ENCODE measurements at places on chromosomes 2 and 18. TPM values are rescaled to one million over a fixed set of nuclear protein-coding genes. Genes with fewer than 3 reads are reported as not detected.
A peak's percentile ranks its signal among the peaks of the same experiment; 100 is the strongest.

Gene ALPP
- polyA plus RNA-seq, result not detected

DNA sequence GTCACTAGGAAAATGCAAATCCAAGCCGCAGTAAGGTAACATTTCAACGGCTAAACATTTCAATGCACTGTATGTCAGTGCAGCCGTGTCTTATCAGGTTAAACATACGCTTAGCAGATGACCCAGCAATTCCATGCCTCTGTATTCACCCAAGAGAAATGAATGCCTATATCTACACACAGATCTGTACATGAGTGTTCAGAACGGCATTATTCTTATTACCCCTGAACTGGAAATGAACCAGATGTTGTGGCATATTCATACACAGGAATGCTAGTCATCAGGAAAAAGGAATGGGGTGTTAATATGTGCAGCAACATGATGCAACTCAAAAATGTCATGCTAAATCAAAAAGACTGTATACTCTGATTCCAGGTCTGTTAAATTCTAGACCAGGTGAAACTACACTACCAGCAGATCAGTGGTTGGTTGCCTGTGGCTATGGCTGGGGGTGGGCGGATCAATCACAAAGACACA is 80.4 kb upstream of the RPL31 start:
- DNase-seq, result no peak

GRCh38 chr2:38947241-38948239 is 57.9 kb downstream of the ARHGEF33 start:
- DNase-seq, result peak; percentile 36

Gene RHBDD1
- not detected for polyA plus RNA-seq

- no peak for DNase-seq
These were observed 1326.2 kb upstream of the TMEFF2 start for GRCh38 chr2:193520709-193521458.

DNA sequence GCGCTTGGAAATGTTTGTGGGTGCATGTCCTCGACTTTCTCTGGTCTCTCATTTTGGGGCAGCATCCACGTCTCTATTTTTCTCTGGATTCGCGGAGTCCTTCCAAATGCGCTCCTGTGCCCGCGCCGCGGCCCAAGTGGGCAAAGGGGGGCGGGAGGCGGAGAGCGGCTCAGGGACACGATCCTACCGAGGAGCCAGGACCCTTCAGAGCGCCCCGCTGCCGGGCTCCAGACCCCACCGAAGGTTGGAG is 990 bp downstream of the EPAS1 start:
- peak; percentile 17 for DNase-seq

GRCh38 chr2:75622500-75622899 is 24.1 kb upstream of the MRPL19 start:
- DNase-seq, result no peak

DNA sequence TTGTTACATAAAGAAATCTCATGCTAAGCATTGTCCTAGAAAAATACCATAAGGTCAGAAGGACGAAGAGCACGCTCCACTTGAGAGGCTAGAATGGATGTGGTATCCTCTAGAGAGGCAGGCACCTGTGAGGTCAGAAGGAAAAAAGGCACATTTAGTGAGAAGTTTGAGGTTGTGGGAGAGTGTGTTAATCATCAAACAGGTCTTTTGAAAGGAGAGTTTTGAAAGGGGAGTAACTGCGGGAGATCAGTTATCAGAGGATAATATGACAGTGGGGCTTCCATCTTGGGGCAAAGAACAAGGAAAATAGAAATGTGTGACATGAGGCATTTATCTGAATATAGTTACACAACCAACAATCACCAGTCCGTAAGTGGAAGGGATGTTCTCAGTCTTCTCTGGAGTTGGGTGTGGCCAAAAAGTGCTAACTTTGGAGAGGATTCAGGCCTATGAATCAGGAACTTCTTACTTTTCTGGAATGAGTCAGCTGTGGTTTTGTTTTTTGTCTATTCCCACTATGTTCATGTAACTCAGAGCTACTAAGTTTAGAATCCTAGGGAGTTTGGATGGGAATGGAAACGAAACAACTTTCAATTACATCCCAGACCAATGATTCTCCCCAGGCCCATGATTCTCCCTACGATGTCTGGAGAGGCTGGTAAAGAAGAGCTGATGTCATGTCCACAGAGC is 451.4 kb upstream of the ST6GAL2 start:
- DNase-seq, result no peak

- DNase-seq, result no peak
These were observed 2.4 kb downstream of the ALKAL2 start for GRCh38 chr2:285531-285930.

GRCh38 chr2:225192869-225193268 is 150.6 kb upstream of the DOCK10 start:
- DNase-seq, result no peak

Gene IL1RL2
- polyA plus RNA-seq, result not detected

DNA sequence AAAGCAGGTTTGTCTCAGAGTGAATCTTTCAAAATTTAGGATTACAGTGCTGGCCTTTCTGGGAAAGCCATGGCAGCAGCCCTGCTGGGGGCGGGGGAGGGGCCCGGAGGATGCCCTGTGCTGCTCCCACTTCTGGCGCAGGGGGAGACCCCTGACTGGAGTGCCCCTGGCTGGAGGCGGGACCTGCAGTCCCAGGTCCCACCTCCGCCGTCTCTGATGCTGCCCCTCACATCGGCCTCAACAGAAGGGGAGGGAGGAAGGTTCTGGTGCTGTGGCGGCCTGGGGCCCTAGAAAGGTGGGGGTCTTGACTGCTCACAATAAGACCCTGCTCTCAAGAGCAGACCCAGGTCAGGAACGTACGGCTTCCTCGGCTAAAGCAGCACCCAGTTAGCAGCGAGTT is 216.4 kb downstream of the TWIST2 start:
- DNase-seq, result no peak

- DNase-seq, result no peak
These were observed 13.7 kb downstream of the SOS1 start for GRCh38 chr2:39107156-39107555.

- DNase-seq, result no peak
These were observed 259.6 kb upstream of the ZNF804A start for GRCh38 chr2:184338771-184339170.

- DNase-seq, result no peak
These were observed 27.5 kb downstream of the CDH20 start for GRCh38 chr18:61360404-61361383.

DNA sequence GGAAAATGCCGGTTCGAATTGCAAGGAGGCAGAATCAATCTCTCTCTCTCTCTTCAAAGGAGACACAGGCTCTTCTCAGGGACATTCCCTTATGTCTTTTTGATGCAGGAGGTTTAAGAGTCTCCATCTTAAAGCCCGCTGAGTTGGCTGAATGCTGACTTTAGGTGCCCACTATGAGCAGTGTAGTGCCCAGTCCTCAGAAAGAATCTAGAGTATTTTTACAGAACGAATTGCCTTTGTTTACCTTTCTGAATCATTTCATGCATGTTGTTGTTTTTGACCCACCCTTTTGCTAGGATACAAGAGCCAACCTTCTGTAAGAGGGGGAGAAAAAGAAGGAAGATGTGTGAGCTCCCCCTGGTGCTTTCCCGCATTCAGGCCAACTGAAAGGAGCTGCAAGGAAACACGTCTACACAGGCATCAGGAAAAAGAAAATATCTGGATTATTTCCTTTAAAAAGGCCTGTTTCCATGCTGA is 193.5 kb upstream of the TCF4 start:
- DNase-seq, result peak; percentile 68

Gene CPLX4
- polyA plus RNA-seq, result not detected

GRCh38 chr2:174343343-174343622 is 8.5 kb downstream of the SP9 start:
- no peak for DNase-seq

GRCh38 chr2:221447310-221447709 is 124.8 kb downstream of the EPHA4 start:
- no peak for DNase-seq

Gene M1AP
- not detected for polyA plus RNA-seq

GRCh38 chr2:219119422-219120043 is 41.1 kb downstream of the NHEJ1 start:
- peak; percentile 37 for DNase-seq

DNA sequence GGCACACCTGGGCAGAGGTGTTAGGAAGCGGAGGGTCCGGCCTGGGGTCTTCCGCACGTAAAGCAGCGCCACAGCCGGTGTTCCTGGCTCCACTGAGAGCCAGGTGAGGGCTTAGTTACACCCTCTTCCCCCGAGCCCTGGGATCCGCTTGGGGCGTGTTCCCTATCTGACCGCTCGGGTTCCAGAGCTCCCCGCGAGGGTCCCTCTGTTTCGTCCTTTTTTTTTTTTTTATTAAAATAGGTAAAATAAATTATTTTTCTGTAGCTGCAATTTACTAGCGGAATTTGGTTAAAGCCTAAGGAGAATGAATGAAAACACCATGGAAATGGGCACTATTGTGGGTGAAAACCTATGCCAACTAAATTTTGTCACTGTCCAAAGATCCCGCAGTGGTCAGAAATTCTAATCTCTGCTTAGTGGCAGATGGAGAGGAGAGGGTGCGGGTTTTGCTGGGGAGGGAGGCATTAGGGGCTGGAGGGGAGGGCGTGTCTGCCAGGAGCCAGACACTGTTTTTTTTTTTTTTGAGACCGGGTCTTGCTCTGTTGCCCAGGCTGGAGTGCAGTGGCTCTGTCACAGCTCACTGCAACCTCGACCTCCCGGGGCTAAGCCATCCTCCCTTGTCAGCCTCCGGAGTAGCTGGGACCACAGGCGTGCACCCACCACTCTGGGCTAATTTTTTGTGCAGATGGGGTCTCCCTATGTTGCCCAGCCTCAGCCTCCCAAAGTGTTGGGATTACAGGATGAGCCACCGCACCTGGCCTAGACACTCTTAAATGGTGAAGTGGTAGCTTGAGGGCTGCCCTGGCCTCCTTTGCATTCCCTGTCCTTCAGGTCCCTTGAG is 834 bp downstream of the PDCL3 start:
- DNase-seq, result no peak

DNA sequence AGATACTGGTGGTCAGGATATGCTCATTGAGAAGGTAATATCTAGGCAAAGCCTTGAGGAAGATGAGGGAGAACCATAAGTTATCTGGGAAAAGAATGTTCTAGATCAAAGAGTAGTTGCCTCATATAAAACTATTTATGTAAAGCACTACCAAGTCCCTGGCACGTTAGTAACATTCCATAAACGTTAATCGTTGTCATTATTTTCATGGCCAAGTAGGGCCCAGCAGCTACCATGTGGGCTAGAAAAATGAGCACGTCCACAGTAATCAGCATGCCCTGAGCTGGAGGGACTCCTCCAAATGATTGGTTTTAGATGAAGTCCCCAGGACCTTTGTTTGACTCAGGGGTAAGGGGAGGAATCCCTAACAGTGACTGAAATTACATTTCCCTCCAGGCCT is 32.7 kb upstream of the AFTPH start:
- DNase-seq, result no peak

DNA sequence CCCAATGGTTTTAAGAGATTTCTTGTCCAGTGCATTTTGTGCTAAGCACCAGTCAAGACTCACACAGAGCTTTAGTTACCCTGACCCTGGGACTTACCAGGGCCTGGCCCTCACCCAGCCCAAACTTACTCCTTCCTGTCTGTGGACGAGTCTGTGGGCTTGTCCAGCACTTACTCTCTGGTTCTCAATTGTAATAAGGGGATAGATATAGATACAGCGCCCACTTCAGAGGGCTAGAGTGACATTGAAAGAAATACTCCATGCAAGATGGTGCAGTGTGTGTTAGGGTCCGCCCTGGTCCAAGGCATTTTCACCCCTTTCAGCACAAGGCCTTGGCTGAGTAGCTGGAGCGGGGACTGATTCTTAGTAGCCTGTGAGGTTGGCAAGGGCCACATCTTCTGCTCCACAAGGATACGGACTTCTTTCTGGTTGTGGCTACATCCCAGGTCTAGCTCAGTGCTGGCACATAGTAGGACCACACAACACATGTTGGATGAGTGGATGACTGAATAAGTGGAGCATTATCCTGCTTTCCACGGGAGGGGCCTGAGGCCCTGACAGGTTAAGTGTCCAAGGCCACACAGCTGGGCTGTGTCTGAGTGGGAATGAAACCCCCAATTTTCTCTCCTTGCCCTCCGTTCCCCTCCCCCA is 3.8 kb upstream of the ARID5A start:
- DNase-seq, result no peak

DNA sequence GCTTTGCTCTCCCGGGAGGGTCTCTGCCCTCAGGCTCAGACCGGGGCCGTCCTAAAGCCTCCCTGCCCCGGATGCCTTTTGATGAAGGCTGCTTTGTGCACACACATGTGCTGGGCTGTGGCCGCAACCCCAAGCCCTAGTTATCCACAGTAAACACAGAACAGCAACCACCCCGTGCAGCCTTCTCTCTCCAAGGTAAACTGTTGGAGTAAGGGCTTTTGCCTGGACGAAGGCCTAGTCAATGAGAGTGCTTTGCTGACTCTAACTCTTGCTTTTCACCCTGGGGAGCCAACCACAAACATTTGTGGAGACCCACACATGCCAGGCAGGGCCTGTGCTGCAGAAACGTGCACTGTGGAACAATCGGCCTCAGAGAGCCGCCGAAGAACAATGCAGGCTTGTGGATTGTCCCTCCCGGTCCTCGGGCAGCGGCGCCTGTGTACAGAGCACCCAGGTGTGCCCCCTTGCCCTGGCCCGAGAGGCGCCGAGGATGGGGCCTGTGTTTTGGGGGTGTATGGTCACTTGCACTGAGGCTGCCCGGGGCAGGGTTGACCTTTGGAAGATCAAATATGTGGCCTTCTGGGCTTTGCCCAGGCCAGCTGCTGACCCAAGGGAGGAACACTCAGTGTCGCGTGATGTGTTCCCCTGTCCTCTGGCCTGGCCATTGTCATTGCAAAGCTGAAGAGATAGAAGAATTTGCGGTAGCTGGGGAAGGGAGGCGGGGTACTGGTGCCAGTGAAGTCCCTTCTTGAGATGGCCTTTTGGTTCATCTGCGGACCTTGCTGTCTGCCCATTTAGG is 37.0 kb downstream of the CTIF start:
- no peak for DNase-seq

DNA sequence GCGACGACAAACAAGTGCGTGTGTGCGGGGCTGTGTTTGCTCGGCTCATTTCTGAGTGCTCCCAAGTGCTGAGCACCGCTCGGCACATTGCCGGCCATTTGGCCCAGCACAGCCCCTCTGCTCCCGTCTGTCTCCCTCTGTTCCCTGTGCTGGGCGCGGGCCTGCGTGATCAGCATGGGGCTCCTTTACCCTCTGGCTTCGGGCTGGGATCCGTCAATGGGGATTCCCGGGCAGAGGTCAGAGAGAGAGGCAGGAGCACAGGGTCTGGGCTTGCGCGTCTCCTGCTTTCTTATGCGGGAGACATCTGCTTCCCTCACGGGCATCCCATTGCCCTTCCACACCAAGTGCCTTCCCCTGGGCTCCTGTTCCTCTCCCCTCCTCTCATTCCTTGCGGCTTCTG is 234.0 kb downstream of the ACKR3 start:
- no peak for DNase-seq

GRCh38 chr2:74582184-74582583 is 27.7 kb downstream of the DOK1 start:
- DNase-seq, result no peak

DNA sequence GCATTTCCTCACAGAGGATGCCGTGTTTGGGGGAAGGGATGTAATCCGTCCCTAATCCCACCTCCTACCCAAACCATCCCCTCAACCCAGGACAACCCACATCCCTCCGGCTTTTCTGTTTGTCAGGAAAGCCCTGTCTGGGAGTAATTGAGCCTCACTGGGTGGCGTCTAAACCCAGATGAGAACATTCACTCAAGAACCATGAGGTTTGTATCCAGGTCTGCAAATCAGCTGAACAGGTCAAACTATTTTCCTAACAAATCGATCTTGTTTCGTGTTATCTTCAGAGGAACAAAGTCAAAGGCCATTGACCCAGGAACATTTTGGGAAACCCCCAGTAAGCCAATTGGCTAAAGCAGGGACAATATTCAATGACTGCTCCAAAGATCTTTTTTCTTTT is 25.7 kb downstream of the CYP27C1 start:
- DNase-seq, result no peak

- DNase-seq, result no peak
These were observed 144.9 kb upstream of the ERBB4 start for GRCh38 chr2:212683346-212684097.

Gene TCF23
- not detected for polyA plus RNA-seq

Gene BOLL
- polyA plus RNA-seq, result 2.5 TPM
